DMS 273 treated with DMSO at 0.1 percent for 48 hours (cell line): ENCODE measurements at places on chromosomes 7 and 10.

DNA sequence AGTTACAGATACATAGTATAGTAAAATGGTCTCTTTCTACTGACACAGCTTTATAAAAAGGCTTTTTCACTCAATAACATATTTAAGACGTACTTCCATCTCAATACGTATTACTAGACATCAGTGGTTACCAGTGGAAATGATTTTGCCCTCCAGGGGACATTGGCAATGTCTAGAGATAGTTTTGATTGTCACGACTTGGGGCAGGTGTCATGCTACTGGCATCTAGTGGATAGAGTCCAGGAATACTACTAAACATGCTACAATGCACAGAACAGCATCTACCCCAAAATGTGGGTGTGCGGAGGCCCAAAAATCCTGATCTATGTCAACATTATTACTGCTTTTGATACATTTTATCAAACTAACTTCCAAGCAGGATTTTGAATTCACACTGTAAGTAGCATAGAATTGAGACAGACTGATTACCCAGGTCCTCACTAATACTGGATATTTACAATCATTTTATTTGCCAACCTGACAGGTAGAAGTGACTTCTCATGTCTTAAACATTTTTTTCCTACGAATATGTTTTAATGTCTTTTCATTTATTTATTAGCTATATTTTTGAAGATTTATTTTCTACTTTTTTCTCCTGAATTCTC is 53.8 kb downstream of the HGF start:
- DNase-seq = peak; percentile 35

DNA sequence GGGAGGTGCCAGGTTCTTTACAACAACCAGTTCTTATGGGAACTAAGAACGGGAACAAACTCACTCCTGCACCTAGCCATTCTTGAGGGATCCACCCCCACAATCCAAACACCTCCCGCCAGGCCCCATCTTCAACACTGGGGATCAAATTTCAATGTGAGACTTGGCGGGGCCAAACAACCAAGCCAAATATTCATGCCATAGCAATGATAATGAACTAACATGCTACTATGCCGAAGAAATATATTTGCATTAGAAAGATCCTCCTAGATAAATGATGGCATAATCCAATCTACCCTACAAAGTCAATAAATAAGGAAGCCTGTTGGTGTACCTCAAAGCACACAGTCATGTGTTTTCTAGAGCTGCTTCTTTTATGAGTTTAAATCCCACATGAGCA is 57.6 kb downstream of the CCDC71L start:
- no peak for DNase-seq

- no peak for DNase-seq
These were observed 178.1 kb downstream of the CALN1 start for GRCh38 chr7:72234086-72234485.

DNA sequence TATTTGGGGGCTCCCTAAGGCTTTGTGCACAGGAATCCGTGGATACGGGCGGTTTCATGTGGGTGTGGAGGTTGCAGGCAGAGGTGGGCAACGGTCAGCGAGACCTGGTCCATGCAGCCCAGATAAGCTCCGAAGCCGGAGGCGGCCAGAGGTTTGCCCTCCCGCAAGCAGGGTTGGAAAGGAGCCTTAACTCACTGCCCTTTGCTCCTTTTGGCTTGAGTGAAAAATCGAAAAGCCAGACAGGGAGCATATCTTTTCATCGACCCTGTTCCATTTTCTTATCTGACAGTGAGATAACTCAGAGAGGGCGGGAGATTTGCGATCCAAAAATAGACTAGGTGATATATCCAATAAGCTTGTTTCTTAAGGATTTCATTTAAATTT is 1.5 kb downstream of the GRM3 start:
- DNase-seq = no peak

DNA sequence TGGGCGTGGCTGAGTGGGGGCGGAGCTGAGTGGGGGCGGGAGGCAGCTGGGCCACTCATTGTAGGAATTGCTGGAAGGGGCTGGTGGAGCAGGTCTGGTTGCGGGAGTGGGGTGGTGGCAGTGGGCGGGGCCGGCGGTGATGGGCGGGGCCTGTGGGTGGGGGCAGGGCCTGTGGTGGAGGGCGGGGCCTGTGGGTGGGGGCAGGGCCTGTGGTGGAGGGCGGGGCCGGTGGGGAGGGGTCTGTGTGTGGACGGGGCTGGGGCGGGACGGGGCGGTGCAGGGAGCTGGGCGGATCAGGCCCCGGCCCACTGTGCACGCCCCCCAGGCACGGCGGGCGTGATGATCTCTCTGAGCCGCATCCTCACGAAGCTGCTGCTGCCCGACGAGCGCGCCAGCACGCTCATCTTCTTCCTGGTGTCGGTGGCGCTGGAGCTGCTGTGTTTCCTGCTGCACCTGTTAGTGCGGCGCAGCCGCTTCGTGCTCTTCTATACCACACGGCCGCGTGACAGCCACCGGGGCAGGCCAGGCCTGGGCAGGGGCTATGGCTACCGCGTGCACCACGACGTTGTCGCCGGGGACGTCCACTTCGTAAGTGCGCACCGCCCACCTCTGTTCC is 14.0 kb downstream of the SLC29A4 start:
- DNase-seq = no peak

DNA sequence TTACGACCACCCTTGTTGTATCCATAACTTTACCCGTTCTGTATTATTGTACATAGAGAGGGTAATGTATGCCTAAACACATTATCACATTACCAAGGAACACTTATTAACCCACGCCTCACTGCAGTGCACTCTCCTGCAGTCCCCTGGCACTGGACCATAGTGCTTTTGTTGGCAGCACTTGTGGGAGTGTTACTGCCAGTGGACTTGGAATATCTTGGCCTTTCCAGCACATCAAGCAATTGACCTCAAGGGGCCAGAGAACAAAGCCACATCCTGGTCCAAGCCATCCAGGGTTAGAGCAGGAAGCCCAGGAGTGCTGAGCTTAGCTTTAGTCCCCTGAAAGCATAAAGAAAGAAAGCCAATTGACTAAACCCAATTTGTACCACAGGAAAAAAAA is 304.2 kb downstream of the PCDH15 start:
- no peak for DNase-seq

DNA sequence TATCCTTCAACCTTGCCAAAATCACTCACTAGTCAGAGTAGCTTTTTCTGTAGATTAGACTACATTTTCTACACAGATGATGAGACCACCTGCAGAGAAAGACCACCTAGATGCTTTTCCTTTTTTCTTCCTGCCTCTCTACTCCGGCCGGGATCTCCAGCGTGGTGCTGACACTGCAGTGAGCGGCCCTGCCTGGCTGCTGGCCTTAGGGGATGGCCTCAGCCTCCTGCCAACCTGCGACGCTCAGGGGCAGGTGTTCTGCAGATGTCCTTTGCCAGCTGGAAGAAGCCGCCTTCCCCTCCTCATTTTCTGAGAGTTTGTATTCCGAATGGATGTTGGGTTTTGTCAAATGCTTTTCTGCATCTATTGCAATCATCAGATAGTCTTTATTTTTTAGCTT is 43.5 kb upstream of the NKX6-2 start:
- DNase-seq = no peak

DNA sequence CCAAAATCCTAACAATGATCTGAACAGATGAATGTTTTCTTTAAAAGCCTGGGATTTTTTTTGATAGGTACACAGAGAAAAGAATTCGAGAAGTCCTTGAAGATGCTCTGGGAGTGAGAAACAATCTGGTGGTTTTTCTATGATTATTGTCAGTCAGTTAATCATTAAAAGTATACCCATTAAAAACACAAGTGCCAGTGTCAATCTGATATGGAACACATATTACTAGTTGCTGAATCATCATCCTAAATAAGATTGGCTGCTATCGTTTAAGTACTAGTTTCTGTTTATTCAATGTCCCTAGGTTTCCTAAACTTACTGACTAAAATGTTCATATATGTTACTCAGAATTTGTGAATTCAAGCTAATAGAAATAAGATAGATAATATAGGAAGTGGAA is 16.1 kb downstream of the COL28A1 start:
- DNase-seq = no peak

GRCh38 chr10:114492351-114493037 is 88.2 kb upstream of the AFAP1L2 start:
- no peak for DNase-seq

GRCh38 chr7:151590850-151591771 is 71.4 kb upstream of the RHEB start:
- no peak for DNase-seq

- DNase-seq = no peak
These were observed 47.3 kb downstream of the PIP4K2A start for GRCh38 chr10:22667093-22667480.

GRCh38 chr10:54284526-54285193 is 516.4 kb downstream of the PCDH15 start:
- no peak for DNase-seq

GRCh38 chr10:131162866-131163843 is 148.4 kb downstream of the TCERG1L start:
- DNase-seq = no peak

DNA sequence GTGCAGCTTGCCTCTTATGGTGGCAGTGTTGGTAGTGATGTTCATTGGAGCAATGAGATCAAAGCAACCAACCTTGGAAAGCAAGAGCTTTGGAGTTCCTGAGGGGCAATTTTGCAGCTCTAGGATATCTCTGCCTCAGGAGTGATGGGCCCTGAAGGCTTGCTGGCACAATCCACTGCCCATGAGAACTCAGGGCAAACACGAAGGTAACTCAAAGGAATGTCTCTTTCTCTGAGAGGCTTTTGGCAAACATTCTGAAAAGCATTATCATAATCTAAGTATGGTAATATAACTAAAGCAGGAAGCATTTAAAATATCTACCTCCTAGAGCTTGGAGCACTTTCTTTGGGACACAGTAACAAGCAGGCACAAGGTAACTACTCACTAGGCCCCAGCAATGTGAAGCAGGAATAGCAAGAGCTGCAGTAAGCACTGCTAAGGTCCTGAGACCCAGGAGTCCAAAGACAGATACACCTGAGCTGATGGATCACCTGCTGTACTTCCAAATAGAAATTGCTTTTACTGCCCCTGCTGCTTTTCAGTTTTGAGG is 103.1 kb downstream of the NRF1 start:
- no peak for DNase-seq

DNA sequence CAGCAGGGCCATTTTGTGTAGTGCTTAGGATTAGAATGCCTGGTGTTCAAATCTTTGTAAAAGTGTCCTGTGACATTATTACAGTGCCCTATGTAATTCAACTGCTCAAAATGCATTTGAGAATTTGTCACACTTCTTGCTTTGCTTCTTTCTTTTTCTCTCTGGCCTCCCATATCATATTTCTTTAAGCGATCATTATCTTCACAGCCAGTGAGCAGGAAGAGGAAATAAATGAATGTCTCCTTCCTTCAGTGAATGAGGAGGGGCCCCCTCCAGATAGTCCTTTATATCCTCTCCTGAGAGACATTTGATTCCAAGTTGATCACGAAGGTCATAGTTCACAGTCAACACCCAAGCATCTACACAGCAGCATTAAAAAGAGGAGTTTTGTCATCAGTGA is 425.1 kb upstream of the NPVF start:
- DNase-seq = no peak

GRCh38 chr10:93456480-93456879 is 25.7 kb downstream of the MYOF start:
- no peak for DNase-seq
